Vagina (tissue), 2 donors: ENCODE measurements at places on chromosomes 6 and 20.

GRCh38 chr6:29465801-29466200 lies 8.8 kb downstream of the OR2H1 start:
- no peak for DNase-seq

- no peak for DNase-seq
Measured at GRCh38 chr20:2542361-2542760, 6.0 kb downstream of the TMC2 start.

DNA sequence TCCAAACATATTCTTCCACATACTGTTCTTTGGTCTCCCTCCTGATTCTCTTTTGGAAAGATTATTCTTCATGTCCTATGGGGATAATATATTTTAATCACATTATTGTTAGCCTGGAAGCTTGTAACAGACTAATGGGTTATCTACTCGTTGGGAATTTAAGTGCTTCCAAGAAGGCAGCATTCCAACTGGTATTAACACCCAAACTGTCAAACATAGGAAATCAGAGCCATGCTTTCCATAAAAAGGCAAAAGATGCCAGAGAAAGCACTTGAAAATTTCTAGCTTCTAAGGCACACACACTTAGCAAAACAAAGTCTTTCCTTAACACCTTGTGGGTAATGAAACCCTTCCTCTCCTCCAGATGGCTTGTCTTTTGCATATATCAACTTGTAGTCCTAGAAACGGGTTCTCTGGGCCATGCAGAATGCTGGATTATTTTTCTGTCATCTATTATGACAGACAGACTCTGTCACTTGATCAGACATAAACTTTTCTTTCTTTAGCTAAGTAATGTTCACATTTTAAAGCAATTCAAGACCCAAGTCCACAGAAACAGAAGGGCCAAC lies 41.5 kb downstream of the B4GALT5 start:
- DNase-seq = no peak

DNA sequence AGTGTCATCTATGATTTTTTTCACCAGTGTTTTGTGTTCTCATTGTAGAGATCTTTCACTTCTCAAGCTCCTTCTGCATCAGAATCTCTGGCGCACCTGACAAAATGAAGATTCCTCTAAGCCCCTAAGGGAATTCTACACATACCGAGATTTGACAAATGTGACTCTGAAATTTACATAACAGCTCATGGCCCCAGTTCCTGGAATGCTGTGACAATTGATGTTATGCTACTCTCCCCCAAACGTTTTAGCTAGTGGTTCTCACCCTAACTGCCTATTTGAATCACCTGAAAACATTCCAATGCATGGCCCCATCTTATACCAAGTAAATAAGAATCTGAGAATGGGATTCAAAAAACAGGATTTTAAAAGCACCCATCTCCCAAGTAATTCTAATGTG lies 162.1 kb upstream of the FKBP1C start:
- no peak for DNase-seq

- peak; percentile 49 for DNase-seq
Measured at GRCh38 chr6:170096803-170097504, 193.9 kb downstream of the DLL1 start.

GRCh38 chr20:7232796-7233195 lies 465.3 kb downstream of the BMP2 start:
- no peak for DNase-seq

- no peak for DNase-seq
Measured at GRCh38 chr20:43893930-43894329, 20.7 kb upstream of the TOX2 start.

- DNase-seq = no peak
Measured at GRCh38 chr6:7762760-7763159, 36.9 kb downstream of the BMP6 start.

DNA sequence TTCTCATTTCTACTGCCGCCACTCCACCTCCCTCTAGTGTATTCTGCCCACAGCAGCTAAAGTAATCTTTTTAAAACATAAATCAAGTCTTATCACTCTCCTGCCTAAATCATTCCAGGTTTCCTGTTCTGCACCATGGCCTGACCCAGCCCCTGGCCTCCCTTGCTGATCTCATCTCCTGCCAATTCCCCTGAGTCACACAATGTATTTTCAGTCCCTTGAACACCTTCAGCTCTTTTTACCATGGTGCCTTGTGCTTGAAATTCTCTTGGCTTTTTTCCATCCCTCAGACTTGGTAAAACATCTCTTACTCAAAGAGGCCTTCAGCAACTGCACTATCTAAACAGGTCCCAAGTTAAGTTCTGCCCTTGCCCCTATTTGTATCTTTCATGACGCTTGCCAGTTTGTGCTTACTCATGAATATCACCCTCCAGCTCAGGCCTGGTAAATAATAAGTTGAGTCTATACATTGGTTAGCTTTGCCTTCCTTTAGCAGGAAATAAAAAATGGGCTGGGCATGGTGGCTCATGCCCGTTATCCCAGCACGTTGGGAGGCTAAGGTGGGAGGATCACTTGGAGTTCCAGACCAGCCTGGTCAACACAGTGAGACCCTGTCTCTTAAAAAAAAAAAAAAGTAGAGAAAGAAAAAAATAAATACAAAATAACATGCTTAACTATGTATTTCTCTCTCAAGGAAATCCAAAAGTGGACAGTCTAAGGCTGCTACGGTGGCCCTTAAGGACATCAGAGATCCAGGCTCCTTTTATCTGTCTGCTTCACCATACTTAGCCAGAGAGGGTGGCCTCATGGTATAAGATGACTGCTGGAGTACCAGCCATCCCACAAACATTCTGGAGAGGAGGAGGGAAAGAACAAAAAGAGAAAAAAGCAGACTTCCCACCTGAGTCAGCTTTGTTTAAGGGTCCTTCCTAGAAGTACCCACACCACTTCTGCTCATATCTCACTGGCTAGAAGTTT lies 62.2 kb downstream of the ARFGEF2 start:
- DNase-seq = no peak

GRCh38 chr6:149234051-149234962 lies 83.2 kb upstream of the TAB2 start:
- DNase-seq = no peak

DNA sequence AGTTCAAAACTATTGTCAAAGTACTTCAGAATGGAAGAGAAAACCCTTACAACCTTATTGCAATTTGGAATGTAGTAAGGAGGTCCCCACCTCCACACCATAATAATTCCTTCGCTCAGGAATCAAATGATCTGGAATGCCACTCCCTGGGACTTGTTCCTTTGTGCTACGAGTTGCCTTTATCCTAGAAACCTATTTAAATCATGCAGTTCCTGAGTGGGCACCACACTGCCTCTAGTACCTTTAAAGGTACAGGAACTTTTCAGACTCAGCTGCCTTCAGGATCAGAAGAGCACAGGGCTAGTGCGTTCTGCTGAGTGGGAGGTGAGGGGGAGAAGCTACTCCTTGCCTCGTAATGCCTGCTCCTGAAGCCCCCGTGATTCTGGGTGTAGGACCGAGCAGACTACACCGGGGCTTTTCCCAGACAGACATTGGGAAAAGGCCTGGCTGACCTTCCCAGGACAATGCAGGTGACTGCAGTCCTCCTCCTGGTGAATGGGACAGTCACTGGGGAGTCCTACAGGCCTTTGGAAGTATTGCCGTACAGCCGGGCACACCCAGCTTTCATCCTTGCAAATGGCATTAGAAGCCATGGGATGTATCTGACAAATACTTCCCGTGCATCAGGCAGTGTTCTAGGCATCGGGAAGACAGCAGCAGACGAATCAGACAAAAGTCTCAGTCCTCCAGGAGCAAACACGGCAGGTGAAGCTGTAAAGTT lies 11.8 kb upstream of the TUBB2B start:
- no peak for DNase-seq

DNA sequence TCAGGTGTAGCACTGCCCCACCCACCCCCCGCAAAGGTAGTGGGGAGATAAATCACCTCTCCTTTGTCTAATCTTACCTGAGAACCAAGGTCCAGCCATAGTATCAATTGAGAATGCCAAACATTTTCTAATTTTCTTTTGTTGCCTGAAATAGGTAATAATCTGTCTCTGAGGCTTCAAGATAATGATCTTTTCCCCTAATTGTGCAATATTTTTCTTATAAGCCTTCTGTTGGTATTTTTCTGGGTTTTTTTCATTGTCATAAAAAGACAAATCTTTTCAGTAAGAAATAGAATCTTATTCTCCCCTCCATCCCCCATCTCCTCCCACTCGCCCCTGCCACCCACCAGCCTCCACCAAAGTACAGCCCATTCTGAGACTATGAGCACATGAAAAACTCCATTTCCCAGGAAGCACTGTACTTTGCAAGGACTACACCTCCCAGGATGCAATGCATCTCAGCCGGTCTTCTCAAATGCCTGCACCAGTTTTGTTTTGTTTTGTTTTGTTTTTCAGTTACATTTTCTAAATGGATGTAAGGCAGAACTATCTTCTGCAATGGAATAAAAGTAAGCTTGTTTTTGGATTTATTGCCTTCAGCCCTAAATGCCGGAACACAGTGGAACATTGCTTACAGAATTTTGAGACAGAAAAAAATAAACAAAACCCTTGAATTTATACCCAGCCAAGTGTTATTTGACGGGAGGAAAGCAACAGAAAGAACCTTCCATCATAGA lies 268.0 kb downstream of the TFAP2A start:
- no peak for DNase-seq

GRCh38 chr6:157795841-157796240 lies 27.2 kb upstream of the SNX9 start:
- no peak for DNase-seq

GRCh38 chr20:10318291-10319024 lies 99.8 kb downstream of the SNAP25 start:
- DNase-seq = no peak

- DNase-seq = no peak
Measured at GRCh38 chr20:32036716-32037485, 15.1 kb upstream of the HCK start.

DNA sequence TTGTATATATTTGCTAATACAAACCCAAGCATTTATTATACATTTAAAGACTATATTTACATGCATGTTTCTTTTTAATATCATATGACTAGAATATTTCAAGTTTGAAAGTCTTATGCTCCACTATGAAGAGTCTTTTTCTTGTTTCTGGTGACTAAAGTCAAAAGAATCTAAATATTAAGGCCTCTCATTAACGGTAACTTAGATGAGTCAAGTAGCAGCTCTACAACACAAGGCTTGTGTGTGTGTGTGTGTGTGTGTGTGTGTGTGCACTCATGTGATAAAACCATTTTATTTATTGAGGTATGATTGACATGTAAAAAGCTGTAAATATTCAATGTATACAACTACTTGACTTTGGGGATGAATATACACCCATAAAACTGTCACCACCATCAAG lies 275.6 kb downstream of the TFAP2B start:
- DNase-seq = no peak

- DNase-seq = no peak
Measured at GRCh38 chr6:88361298-88361697, 195.2 kb upstream of the CNR1 start.

DNA sequence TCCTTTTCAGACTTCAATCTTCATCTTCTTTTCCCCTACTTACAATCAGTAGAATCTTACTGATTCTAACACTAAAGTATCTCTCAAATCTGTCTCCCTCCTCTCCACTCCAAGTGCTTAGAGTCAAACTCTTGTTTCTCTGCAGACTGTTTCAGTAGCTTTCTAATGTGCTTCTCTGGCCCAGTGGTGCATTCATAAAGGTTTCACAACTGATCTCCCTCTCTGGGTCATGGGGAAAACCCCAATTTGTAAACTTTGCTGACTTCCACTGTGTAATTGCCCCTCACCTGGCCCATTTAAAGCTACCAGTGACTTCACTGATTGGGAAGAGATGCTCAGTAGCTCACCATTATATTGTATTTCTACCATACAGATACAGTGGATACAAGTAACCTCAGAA lies 183.6 kb downstream of the FAXC start:
- DNase-seq = no peak

DNA sequence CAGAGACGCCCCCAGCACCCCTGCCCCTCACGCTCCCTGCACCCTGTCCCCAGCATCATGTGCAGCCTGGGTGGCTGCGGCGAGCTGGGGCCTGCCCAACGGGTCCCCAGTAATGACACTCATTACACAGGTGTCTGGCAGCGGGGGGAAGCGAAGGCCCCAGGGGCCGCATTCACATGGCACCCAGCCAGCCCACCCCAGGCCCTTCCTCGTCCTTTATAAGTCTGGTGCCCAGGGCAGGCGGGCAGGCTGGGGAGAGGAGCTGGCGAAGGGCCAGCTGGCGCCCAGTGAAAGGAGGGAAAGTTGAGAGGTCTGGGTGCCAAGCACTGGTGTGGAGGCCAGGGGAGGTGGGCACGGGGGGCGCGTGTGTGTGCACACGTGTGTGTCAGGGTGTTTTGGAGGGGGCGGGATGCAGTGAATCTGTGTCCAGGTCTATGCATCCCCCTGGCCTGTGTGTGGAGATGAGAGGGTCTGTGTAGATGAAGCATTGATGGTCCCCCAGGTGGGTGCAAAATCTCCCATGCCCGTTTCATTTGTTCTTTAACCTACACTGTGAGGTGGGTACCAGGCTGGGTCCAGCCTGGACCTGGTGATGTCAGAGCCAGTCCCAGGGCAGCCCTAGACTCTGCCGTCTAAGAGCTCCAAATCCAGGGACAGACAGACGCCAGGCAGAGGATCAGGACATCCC lies 105.3 kb downstream of the CEBPB start:
- no peak for DNase-seq

DNA sequence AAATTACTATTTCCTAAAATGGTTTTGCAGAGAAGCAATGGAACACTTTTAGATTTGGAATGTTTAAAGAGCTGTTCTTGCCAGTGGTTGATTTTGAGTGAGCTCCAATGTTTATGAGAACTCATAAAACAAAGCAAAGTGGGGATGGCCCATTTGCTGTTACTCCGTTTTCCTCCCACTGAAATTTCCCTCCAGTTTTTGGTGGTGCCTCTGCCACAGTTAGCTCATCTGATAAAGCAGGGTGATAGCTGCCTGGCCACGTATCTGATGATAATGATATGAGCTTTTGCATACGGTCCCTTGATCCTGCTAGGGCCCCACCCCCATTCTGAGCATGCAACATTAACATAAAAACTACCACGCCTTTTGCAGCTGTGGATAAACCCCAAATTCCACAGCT lies 10.4 kb downstream of the CD83 start:
- DNase-seq = no peak

DNA sequence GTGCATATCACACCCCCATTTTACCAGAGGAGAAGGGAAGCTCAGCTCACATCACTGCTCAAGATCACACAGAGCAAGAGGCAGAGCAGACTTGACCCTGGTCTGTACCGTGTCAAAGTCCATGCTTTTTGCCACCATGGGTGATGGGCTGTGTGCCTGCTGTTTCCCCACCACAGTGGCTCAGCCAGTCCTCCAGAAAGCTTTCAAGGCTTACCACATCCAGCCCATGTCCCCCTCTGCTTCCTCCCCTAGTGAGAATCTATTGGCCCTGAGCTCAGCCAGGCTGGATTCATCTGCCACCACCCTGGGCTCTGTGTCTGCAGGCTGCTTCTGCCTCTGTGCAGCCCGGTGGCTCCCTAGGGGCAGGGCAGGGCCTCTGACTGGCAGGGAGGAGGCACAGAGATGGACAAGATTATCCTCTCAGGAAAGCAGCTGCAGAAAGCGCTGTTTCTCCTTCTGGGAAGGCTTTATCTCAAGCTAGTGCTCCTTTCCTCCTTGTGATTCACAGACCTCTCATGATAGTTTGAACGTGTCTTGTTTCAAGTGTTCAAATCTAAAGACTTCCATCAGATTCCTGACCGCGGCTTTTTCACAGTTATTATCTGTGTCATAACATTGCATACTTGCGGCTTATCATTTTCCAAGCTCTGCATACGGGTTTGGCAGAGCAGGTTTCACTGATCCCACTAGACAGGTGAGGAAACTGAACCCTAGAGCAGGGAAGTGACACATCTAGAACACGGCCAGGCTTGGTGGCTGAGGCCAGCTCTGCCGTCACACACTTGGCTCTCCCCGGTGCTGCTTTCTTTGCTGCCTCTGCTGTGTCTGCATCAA lies 37.4 kb downstream of the VEGFA start:
- no peak for DNase-seq
